ENCODE measurements at places on chromosomes 13 and 19.
A peak's percentile ranks its signal among the peaks of the same experiment; 100 is the strongest.

GRCh38 chr13:113474179-113474578 lies 16.3 kb downstream of the DCUN1D2 start:
- no peak for DNase-seq

DNA sequence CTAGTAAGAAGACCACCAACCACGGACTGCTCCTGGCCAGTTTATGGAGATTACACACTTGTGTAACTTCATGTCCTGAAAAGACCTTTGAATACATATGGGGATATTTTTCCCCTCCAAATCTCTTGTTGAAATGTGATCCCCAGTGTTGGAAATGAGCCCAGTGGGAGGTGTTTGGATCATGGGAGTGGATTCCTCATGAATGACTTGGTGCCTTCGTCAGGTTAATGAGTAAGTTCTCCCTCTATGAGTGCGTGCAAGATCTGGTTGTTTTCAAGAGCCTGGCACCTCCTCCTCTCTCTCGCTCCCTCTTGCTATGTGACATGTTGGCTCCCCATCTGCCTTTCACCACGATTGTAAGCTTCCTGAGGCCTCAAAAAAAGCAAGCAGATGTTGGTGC lies 769.0 kb upstream of the SLITRK1 start:
- DNase-seq, result no peak

GRCh38 chr13:78977311-78977710 lies 318.4 kb upstream of the OBI1 start:
- DNase-seq, result no peak

- peak; percentile 78 for DNase-seq
Observed at GRCh38 chr13:76991432-76991795, 467 bp upstream of the CLN5 start.

DNA sequence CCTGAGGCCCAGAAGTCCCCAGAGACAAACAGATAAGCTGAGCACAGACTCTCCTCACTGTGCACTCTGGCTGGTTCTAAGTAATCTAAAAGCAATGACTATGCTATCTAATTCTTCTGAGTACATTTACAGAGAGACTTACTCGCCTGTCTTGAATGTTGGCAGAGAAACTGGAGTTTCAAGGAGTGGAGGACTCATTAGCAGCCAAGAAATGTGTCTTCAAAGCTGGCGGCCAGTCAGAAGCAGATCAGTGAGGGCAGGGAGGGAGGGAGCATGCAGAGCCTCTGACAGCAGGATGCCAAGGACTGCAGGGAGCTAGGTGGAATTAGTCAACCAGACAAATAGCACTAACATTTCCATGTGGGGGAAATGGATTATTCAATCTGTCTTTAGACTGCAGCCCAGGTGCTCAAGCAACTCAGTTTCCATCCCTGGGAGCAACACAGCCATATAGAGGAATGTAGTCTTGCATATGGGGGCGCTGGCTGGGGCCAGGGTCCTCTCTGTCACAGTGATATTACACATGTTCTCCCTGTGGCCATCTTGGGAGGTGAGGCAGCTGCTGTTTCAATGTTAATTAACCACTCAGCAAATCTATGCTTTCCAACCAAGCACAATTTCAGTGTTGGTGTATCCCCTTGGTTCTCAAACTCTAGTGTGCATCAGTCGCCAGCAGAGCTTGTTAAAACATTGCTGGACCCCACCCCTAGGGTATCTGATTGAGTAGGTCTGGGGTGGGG lies 97.9 kb downstream of the CCNA1 start:
- DNase-seq, result no peak

- DNase-seq, result no peak
Observed at GRCh38 chr19:14606627-14607026, 23.7 kb downstream of the CLEC17A start.

- no peak for DNase-seq
Observed at GRCh38 chr13:28012896-28013295, 24.4 kb upstream of the URAD start.

GRCh38 chr19:2852598-2852997 lies 11.3 kb downstream of the ZNF555 start:
- DNase-seq, result no peak

DNA sequence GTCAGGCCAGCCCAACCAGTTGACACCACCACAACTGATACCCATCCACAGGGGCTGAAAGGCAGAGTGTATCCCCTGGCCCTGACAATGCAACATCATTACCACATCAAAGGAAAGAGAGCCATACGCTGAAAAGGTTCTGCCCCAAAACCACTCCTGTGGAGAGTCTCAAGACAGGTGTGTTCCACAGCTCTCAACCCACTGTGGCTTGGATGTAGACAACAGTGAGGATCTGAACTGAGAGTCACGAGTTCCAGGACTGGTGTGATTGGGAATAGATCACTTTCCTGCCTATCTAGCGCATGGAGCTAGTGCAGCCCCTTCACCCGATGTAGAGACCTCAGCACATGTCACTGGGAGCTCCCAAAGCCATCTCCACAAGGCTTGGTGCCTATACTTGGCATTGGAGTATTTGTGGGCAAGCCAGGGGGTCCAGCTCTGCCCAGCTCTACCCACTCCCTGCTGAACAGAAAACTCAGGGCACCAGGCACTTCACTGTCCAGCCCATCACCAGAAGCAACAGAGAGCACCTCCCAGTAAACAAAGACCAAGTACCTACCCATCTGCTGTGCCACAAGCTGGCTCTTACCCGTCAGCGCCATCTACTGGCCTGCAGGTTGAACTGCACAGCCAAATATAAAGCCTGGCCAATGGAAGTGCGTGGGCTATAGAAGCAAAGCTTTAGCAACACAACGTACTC lies 579.5 kb downstream of the UQCRFS1 start:
- DNase-seq, result peak; percentile 52
